ENCODE measurements at places on chromosomes 4 and X. TPM values are rescaled to one million over a fixed set of nuclear protein-coding genes. Genes with fewer than 3 reads are reported as not detected.
A peak's percentile ranks its signal among the peaks of the same experiment; 100 is the strongest.

GRCh38 chr4:67092351-67092750 lies 453.0 kb downstream of the CENPC start:
- H3K4me1 ChIP-seq: no peaks in the 10 kb centered on the region
- H3K27me3 ChIP-seq: no peaks in the 10 kb centered on the region
- H3K27ac ChIP-seq: no peak overlapping the region
- no peaks in the 10 kb centered on the region for H3K36me3 ChIP-seq
- H3K4me3 ChIP-seq: no peak overlapping the region
- DNase-seq: no peak

- peak overlapping the region; percentile 71 for H3K27ac ChIP-seq
- H3K4me3 ChIP-seq: peak overlapping the region; percentile 39
- no peaks in the 10 kb centered on the region for H3K36me3 ChIP-seq
- no peaks in the 10 kb centered on the region for H3K27me3 ChIP-seq
- peaks cover 25% of the 10 kb centered on the region for H3K4me1 ChIP-seq
Observed at GRCh38 chrX:132480581-132481203, 8.1 kb downstream of the MBNL3 start.

DNA sequence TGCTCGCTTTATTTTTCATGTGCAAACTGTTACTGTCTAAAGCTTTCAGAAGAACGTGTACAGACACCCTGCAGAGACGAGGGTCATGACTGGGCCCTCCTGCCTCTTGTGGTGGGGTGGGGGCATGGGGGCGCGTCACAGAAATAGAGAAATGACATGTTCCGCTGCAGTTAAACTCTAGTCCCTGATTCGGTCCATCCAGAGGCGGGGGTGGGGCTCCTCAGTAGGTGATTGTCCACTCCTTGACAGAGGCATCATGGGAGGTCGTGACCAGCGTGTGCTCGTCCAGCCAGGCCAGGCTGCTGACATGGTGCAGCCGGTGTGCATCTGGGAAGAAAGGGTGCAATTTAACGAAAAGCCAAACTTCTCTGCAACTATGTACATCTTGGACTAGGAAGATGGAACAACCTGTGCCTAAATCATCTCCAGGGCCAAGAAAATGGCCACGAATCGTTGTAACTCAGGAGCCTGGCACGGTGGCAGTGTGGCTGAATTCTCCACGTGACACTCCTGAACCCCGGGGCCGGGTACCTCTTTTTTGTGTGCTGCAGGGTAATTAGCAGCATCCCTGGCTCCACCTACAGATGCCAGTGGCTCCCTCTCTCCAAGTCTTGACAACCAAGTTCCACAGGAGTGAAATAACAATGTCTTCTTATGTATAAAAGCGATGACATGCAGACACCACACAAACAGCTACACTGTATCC lies 41.3 kb downstream of the WDR1 start:
- peak; percentile 16 for DNase-seq
- H3K27ac ChIP-seq: no peak overlapping the region
- peaks cover 16% of the 10 kb centered on the region for H3K4me1 ChIP-seq
- no peak overlapping the region for H3K4me3 ChIP-seq
- peaks cover 84% of the 10 kb centered on the region for H3K36me3 ChIP-seq

GRCh38 chr4:40186665-40187014 lies 10.2 kb upstream of the RHOH start:
- no peak overlapping the region for H3K4me3 ChIP-seq
- H3K4me1 ChIP-seq: no peaks in the 10 kb centered on the region
- no peak for DNase-seq
- H3K36me3 ChIP-seq: no peaks in the 10 kb centered on the region

DNA sequence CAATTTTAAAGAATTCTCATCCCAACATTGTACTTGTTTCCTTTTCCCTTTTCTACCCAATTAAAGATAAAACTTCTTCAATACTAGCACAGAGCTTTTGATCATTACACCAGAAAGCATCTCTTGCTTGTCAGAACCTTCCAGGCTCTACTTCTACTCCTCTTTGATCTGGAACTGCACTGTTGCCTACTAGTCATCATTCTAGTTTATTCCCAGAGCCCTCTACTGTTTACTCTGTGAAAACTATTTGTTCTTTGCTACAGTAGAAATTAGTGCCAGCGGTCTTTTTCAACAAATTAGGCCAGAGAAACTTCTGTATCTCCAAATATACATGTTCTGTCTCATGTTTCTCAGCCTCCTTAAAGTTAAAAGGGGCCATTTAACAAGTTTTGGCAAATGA lies 46.8 kb upstream of the TMPRSS11F start:
- no peak for DNase-seq
- no peak overlapping the region for H3K27ac ChIP-seq
- H3K4me1 ChIP-seq: no peaks in the 10 kb centered on the region
- H3K27me3 ChIP-seq: no peaks in the 10 kb centered on the region
- H3K36me3 ChIP-seq: no peaks in the 10 kb centered on the region

- no peak overlapping the region for H3K27ac ChIP-seq
- H3K4me1 ChIP-seq: no peaks in the 10 kb centered on the region
- H3K36me3 ChIP-seq: no peaks in the 10 kb centered on the region
- no peaks in the 10 kb centered on the region for H3K27me3 ChIP-seq
- H3K4me3 ChIP-seq: no peak overlapping the region
- DNase-seq: no peak
Observed at GRCh38 chr4:154030152-154030551, 241.3 kb upstream of the SFRP2 start.

- no peaks in the 10 kb centered on the region for H3K27me3 ChIP-seq
- no peaks in the 10 kb centered on the region for H3K4me1 ChIP-seq
- no peak overlapping the region for H3K27ac ChIP-seq
- no peak overlapping the region for H3K4me3 ChIP-seq
Observed at GRCh38 chrX:46317163-46317562, 228.1 kb downstream of the ZNF674 start.

- no peak overlapping the region for H3K27ac ChIP-seq
- H3K36me3 ChIP-seq: no peaks in the 10 kb centered on the region
- H3K4me1 ChIP-seq: no peaks in the 10 kb centered on the region
- H3K4me3 ChIP-seq: no peak overlapping the region
- DNase-seq: no peak
Observed at GRCh38 chr4:126395664-126396063, 1080.9 kb downstream of the FAT4 start.

- H3K36me3 ChIP-seq: peaks cover 91% of the 10 kb centered on the region
- peaks cover 4% of the 10 kb centered on the region for H3K4me1 ChIP-seq
- H3K27ac ChIP-seq: no peak overlapping the region
Observed at GRCh38 chrX:2717312-2717711, 26.2 kb downstream of the CD99 start.

- H3K4me3 ChIP-seq: no peak overlapping the region
- no peaks in the 10 kb centered on the region for H3K4me1 ChIP-seq
- H3K27me3 ChIP-seq: no peaks in the 10 kb centered on the region
- peak overlapping the region; percentile 21 for H3K27ac ChIP-seq
- H3K36me3 ChIP-seq: no peaks in the 10 kb centered on the region
Observed at GRCh38 chr4:52813546-52813945, 48.6 kb upstream of the RASL11B start.

DNA sequence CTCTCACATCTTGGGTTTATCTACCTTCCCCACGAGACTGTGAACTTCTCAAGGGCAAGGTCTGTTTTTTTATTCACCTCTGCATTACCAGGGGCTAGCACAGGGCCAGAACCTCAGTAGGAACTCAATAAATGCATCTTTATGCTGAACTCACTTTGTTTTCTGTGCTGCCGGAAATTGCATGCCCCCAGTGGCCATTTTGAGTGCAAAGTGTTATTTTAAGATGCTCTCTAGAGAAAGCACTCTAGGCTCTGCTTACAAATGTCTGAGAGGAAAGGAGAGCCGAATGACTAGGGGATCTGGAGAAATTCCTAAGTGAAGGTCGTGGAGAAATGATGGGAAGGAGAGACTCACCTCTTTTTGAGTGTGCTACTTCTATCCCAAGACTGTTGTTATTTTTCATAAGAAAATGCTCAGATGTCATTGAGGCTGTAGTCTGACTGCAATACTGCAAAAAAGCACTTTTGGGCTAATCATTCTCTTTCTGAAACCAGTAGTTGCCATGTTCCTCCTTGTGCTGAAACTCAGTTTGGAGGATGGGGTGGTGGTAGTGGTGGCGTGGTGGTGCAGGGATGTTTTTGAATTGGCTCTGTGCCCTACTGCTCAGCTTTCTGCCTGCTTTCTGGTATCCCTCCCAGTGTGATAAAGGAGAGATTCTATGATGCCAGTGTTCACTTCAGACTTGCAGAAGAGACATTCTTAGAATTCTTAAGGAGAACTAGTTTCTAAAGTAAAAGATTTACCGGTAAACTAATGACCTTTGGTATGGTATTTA lies 41.3 kb downstream of the DOCK11 start:
- no peak overlapping the region for H3K4me3 ChIP-seq
- H3K27me3 ChIP-seq: no peaks in the 10 kb centered on the region
- DNase-seq: no peak

The CABS1 gene
- total RNA-seq: not detected

The POU3F4 gene
- not detected for total RNA-seq

The UBQLN2 gene
- 29.4 TPM for total RNA-seq

The TREX2 gene
- 1.1 TPM for total RNA-seq

The PCDH19 gene
- total RNA-seq: 0.15 TPM

The UGT2A1 gene
- total RNA-seq: 0.59 TPM

Data from upper lobe of left lung (tissue), 6 donors.